ENCODE measurements at places on chromosomes 2 and 18.

DNA sequence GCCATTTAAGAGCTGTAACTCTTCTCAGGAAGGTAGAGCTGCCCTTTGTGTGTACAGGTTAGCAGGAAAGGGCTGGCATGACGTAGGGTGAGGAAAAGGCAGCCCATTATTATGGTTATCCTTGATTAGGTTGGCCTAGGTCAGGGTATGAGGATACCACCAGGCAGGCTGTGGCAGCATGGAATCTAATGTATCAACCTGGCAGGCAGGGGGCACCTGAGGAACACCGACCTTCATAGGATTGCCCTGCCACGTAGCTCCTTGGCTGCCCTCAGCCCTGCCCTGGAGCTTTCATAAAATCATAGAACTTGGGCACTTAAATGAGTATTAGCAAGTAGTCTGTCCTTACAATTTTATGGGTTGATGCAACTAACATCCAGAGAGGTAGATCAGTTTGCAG, 261.6 kb downstream of the LTBP1 start:
- DNase-seq: no peak

- DNase-seq: no peak
Measured at GRCh38 chr2:49044350-49045079, 109.8 kb downstream of the FSHR start.

- no peak for DNase-seq
Measured at GRCh38 chr18:75226286-75226955, 15.8 kb downstream of the TSHZ1 start.

DNA sequence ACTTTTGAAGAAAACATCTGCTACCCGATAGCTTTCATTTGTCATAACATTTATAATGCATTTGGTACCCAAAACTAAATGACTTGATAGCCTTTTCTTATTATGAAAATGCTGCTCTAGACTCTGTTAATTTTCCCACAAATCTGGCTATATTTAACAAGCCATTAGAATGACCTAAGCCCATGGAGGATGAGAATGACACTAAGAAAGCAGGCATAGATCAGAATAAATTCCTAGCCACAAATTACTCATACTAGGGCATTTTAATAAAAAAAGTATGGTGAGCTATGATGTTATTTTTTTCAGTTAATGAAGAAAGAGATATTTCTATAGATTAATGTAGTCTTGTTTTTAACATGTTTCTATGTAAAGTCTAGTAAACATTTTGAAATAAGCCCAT, 1728.3 kb downstream of the SUCLG1 start:
- DNase-seq: no peak

DNA sequence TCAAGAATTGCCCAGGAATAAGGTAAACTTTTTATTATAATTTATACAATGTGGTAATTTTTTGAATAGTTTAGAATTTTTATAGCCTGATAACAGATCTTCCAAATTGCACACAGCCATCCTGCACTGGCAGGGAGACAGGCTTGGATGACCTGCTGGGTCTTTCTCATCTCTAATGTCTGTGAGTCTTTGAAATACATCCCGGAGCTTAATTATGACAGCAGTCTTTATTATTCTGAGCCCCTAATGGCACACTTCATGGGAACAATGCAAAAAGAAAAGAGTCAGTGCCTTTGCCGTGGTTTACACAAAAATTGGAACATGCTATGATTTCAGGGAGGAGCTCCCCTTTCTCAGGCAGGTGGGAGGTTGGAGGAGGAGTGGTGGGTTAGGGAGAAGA, 71.0 kb downstream of the TMEM182 start:
- no peak for DNase-seq

DNA sequence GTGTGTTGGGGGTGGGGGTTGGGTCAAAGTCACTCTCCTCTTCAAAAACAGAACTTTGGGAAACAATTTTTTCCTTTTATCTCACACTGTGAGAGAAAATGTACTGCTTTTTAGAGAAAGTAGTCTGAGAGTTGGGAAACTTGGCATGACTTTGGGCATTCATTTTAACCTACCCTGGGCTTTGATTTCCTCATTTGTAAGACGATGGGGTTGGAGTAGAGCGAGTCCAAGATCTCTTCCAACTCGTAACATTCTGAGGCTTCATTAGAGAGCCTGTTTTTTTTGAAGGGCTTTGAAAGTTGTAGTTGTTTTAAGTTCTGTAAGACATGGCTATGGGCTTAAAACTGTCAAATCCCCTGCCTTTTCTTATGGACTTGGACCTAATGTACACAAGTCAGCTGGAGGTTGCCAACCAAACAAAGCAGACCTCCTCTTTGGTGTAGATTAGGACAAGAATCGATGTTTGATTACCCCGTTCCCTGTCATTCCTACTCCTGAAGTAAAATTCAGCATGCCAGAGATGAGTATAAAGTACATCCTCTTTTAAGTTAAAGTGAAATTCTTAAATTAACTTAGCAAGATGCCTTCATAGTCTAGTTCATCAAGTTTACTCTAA, 8.4 kb downstream of the PHLPP1 start:
- no peak for DNase-seq

- DNase-seq: no peak
Measured at GRCh38 chr2:42924418-42924886, 132.1 kb upstream of the HAAO start.

DNA sequence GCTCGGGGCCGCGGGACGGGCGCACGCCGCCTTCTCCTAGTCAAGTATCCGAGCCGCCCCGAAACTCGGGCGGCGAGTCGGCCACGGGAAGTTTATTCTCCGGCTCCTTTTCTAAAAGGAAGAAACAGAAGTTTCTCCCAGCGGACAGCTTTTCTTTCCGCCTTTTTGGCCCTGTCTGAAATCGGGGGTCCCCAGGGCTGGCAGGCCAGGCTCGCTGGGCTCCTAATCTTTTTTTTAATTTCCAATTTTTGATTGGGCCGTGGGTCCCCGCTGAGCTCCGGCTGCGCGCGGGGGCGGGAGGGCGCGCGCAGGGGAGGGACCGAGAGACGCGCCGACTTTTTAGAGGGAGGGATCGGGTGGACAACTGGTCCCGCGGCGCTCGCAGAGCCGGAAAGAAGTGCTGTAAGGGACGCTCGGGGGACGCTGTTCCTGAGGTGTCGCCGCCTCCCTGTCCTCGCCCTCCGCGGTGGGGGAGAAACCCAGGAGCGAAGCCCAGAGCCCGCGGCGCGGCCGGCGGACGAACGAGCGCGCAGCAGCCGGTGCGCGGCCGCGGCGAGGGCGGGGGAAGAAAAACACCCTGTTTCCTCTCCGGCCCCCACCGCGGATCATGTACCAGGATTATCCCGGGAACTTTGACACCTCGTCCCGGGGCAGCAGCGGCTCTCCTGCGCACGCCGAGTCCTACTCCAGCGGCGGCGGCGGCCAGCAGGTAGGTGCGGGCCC, 617 bp downstream of the FOSL2 start:
- peak; percentile 56 for DNase-seq

GRCh38 chr18:79436556-79437275, 41.0 kb downstream of the NFATC1 start:
- no peak for DNase-seq

DNA sequence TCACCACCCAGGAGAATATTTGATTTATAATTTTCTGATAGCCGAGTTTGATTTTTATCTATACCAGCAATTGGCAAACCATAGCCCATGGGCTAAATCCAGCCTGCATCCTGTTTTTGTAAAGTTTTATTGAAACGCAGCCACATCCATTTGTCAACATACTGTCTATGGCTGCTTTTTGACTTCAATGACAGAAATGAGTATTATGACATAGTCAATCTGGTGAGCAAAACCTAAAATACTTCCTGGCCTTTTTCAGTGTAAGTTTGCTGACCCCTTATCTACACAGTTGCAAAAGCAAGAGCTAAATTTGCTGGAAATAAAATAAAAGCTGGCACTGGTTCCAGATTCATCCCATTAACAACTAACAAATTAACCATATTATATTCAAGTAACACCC, 79.8 kb upstream of the SLC25A52 start:
- no peak for DNase-seq

GRCh38 chr2:184455624-184456023, 142.7 kb upstream of the ZNF804A start:
- no peak for DNase-seq

- DNase-seq: peak; percentile 42
Measured at GRCh38 chr2:3604991-3605961, 10.4 kb downstream of the COLEC11 start.

- DNase-seq: no peak
Measured at GRCh38 chr2:205754924-205755321, 72.6 kb downstream of the NRP2 start.

DNA sequence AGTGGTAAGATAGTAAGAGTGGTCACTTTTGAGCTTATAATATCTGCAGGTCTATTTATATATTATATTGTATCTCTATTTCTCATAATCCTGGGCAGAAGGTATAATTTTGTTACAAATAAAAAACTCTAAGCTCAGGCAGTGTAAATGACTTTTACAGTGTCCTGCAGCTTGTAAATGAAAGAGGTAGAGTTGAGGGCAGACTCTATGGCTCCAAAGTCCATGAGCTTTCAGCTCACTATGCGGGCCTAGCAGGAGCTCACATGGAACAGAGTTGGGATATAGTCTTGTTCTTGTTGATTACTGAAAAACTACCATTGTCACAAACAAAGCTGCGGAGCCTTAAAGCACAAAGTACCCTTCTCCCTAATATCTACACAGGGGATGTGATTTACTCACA, 361.4 kb downstream of the LNPK start:
- DNase-seq: no peak

GRCh38 chr2:129781749-129782632, 197.5 kb upstream of the RAB6C start:
- no peak for DNase-seq
